Bronchial epithelial cell (primary cell): ENCODE measurements at places on chromosomes 13 and 19. TPM values are rescaled to one million over a fixed set of nuclear protein-coding genes. Genes with fewer than 3 reads are reported as not detected.

The NCAN gene
- not detected in 2 replicates for total RNA-seq

The FFAR2 gene
- not detected in 2 replicates for total RNA-seq

The NKPD1 gene
- total RNA-seq: 0.53 and 1.0 TPM in 2 replicates

The S1PR2 gene
- 1.3 and 1.9 TPM in 2 replicates for total RNA-seq

The DLL3 gene
- total RNA-seq: 0.26 TPM in 1 of 2 replicates, not detected in the other

The LYPD3 gene
- 6.6 and 87.9 TPM in 2 replicates for total RNA-seq

The ATP7B gene
- 3.9 and 8.7 TPM in 2 replicates for total RNA-seq

The ZNF525 gene
- 12.6 and 14.0 TPM in 2 replicates for total RNA-seq

The PAN3 gene
- 11.8 and 12.5 TPM in 2 replicates for total RNA-seq

The TMEM255B gene
- total RNA-seq: 1.0 and 5.3 TPM in 2 replicates

The GTF2F1 gene
- total RNA-seq: 52.7 and 63.6 TPM in 2 replicates

The PTOV1 gene
- total RNA-seq: 20.5 and 23.6 TPM in 2 replicates

The ZNF723 gene
- not detected in 2 replicates for total RNA-seq

The ACER1 gene
- not detected in 2 replicates for total RNA-seq

The ZNF726 gene
- 0.79 and 3.2 TPM in 2 replicates for total RNA-seq

The SCN1B gene
- 0.13 and 0.26 TPM in 2 replicates for total RNA-seq

The ZNF132 gene
- total RNA-seq: 5.5 and 5.8 TPM in 2 replicates

The SIGLEC7 gene
- not detected in 2 replicates for total RNA-seq

The KIR2DL1 gene
- total RNA-seq: not detected in 2 replicates

The CFD gene
- 1.2 and 4.2 TPM in 2 replicates for total RNA-seq

The PTH2 gene
- total RNA-seq: not detected in 2 replicates

The SBSN gene
- 9.5 and 107 TPM in 2 replicates for total RNA-seq

The NOTCH3 gene
- 53.2 and 140 TPM in 2 replicates for total RNA-seq

The CEACAM3 gene
- 0.26 TPM in 1 of 2 replicates, not detected in the other for total RNA-seq

The RDH8 gene
- not detected in 2 replicates for total RNA-seq

The DEDD2 gene
- 27.1 and 28.7 TPM in 2 replicates for total RNA-seq

The GGACT gene
- total RNA-seq: 5.5 and 9.0 TPM in 2 replicates

The KCNN1 gene
- total RNA-seq: not detected in 2 replicates

The NPHS1 gene
- total RNA-seq: not detected in 2 replicates

The LILRB4 gene
- not detected in 2 replicates for total RNA-seq

The CYP2A6 gene
- not detected in 2 replicates for total RNA-seq

The CEBPA gene
- 10.8 and 17.4 TPM in 2 replicates for total RNA-seq

The ZNF284 gene
- 2.3 and 2.4 TPM in 2 replicates for total RNA-seq

The NTF4 gene
- 3.2 and 9.9 TPM in 2 replicates for total RNA-seq

The GJA3 gene
- total RNA-seq: 0.26 and 1.5 TPM in 2 replicates

The IZUMO2 gene
- not detected in 2 replicates for total RNA-seq

The GNG8 gene
- total RNA-seq: not detected in 2 replicates

The MBNL2 gene
- 12.4 and 12.7 TPM in 2 replicates for total RNA-seq

The ZNF507 gene
- 7.0 and 7.1 TPM in 2 replicates for total RNA-seq

The FRY gene
- total RNA-seq: 0.79 and 5.8 TPM in 2 replicates
